Germinal center (tissue), 1 donor: ENCODE measurements at places on chromosomes 1 and 21.

DNA sequence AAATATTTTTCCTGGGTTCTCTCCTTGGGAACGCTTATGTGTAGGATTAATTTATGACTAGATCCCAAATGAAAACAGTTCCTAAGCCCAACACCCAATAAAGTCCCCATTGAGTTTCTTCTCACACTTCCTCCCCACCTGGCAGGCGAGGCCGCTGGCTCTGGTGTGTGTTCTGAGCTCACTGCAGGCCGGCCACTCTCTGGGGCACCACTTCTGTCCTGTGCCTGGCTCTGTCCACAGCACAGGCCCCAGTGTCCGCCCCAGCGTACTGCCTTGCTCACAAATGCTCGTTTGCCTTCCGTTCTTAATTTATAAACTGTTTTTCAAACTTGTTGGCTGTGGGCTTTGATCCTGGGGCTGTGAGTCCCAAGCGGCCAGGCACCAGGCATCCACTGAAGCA is 90.6 kb downstream of the TLR5 start:
- DNase-seq, result no peak

DNA sequence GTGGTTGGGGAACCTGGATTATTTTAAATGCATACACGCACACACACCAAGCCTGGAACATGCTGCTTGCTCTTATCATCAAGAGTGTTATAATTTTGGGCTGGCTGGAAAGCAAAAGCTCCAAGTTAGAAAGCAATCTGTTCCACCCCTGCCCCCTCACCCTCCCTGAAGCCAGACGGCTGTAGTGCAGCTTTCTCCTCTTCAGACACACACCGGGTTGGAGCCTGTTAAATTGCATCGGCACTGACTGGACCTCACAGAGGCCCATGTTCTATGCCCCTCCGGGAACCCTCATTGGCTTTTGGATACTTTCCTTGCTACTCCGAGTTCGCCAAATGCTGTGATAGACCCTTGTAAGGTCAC is 90.6 kb upstream of the KCNJ15 start:
- no peak for DNase-seq

- DNase-seq, result peak; percentile 46
Measured at GRCh38 chr1:111221633-111222291, 5.8 kb upstream of the CHI3L2 start.

- no peak for DNase-seq
Measured at GRCh38 chr21:43925609-43926008, 60.6 kb downstream of the AGPAT3 start.

DNA sequence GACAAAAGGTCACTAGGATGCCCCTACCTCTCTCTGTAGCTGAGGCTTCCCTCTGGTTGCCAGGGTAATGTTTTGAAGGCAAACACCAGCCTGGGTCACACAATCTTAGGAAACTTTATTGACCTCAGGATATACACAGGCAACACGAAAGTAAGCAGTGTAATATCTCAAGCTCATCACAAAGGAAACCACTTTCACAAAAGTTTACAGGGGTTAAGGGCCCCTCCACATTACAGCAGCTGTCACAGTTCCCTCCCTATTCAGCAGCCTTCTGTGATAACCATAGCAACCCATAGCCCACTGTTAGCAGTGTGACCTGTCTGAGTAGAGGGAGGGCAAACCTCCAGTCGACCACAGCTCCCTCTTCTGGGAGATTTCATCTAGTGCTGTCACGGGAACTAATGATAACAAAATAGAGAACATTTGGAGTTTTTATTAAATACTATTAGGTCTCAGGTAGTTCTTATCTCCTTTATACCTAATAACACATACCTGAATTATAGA is 149.8 kb downstream of the PTPRC start:
- peak; percentile 28 for DNase-seq

DNA sequence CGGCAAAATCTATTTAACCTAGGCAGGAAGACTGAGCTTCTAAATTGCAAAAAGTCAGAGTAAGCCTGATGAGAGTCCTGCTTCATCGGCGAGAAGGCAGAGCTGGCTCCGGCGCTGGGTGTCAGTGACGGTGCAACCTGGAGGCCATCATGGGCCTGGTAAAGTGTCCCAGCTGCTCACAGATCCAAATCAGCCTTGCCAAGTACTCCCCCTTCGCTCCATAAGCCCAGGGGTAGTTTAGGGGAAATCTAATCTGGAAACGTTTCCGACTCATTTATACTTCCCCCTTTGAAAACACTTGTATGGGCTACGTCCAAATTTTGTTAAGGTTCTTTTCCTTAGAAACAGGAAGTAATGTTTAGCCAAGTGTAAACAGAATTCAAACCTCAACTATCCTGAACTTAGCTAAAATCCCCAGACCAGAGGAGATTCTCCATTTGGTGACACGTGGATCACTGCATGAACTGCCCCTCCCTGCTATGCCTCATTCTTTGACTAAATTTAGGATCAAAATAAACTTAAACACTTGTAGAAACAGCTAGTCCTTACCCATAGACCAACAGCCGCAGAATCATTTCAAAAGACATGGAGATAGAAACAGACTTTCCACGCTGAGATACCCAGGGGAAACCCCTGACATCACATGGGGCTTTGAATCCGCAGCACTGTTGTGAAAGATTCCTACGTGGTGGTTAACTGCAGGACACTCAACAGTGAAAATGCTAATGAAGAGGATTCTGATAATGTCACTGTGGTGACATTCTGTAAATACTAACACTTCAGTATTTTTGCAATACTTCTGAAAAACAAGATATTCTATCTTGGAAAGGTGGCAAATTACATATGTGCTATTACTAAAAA is 172.7 kb downstream of the TGFBR3 start:
- DNase-seq, result no peak

DNA sequence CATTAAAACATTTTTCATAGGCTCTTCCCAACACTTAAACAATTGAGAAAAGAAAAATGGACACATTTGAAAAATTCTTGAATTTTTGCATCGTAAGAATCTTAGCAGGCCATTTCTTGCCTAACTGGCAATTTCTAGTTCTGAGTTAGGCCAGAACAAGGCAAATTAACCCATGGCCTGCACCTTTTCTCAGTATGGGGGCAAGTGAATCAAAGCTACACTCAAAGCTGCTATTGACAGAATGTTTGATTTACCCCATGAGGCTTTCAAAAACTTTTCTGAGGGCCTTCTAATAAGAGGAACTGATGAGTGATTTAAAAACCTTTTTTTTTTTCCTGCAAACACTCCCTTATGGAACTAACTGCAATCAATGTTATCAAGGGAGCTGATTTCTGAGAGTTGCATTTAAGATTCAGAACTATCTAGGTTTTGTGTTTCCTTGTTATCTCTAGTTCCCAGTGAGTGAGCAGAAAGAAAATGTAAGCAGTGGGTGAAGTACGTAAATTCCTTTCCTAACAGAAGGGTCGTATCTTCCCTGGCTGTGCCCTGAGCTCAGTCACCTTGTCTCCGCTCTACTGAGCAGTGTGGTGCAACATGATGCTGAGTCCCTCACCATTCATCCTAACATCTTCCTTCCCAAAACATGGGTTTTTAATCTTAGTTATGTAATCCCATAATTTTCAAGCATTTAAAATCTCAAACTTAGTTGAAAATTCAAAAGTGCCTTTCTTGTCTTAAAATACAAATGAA is 353.7 kb downstream of the DPYD start:
- no peak for DNase-seq
